ENCODE measurements at places on chromosomes 6 and 20.
A peak's percentile ranks its signal among the peaks of the same experiment; 100 is the strongest.

DNA sequence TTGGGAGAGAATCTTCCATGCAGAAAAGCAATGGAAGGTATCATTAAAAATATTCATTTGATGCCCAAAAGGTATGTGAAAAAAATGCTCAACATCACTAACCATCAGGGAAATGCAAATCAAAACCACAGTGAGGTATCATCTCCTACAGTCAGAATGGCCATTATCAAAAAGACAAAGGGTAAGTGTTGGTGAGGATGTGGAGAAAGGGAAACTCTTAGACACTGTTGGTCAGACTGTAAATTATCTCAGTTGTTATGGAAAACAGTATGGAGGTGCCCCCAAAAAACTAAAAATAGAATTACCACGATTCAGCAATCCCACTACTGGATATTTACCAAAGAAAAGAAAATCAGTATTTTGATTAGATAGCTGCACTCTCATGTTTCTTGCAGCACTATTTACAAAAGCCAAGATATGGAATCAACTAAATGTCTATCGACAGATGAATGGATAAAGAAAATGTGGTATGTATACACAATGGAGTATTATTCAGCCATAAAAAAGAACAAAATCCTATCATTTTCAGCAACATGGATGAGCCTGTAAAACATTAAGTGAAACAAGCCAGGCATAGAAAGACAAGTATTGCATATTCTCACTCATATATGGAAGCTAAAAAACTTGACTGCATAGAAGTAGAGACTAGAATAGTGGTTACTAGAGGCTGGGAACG is 84.0 kb downstream of the DTNBP1 start:
- DNase-seq, result no peak

DNA sequence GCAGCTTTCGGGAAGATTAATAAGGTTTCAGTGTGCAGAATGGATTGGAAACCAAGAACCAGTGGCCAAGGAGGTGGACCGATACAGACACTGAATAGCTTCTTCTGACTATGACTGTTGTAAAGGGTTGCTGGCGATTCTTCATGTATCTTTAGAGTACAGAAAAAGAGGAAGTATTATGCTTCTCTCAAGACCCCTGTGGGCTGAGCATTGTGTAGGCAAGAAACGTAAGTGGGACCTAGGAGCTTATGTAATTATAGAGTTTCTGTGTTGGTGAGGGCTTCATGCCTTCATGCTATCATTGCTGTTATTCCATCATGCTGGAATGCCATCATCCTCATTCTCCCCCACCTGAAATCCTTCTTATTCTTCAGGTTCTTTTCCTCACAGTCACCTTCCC is 105.4 kb upstream of the AKIRIN2 start:
- DNase-seq, result no peak

GRCh38 chr6:68502946-68503345 is 132.1 kb upstream of the ADGRB3 start:
- DNase-seq, result no peak

- DNase-seq, result no peak
Measured at GRCh38 chr6:2715737-2716136, 35.0 kb downstream of the MYLK4 start.

- no peak for DNase-seq
Measured at GRCh38 chr6:131730264-131730663, 19.4 kb upstream of the CTAGE9 start.

DNA sequence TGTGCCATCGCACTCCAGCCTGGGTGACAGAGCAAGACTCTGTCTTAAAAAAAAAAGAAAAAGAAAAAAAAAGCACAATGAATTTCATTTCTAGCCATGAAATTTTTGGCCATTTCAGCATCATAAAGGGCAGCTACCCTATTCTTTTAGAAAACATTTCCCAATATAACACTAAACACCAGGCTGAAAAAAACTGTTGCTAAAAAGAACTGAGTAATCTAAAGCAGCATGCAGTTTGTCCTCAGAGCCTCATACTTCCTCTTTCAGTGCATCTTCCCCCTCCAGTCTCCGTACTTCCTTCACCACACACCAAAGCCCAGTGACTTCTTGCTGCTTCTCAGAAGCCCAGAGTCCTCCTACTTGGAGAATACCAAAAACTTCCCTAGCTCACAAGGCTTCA is 5.6 kb upstream of the IFNGR1 start:
- peak; percentile 47 for DNase-seq

- no peak for DNase-seq
Measured at GRCh38 chr6:159461998-159462397, 231.0 kb downstream of the SOD2 start.

DNA sequence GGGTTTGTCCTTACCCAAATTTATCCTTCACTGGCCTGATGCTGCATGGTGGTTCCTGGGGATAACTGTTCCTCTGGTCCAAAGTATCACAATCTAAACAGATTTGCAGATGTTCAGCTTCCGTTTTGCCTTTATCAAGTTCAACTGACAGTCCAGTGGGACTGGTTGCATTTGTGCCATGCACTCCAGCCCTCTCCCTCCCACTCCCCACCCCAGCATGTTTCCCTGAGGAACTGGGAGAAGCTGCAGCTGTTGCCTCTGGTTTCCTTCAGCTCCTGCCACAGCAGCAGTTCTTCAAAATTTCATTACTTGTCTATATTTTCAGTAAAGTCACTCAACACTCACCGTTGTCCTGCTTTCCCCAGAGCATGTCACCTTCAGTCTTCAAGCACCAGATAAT is 39.5 kb upstream of the KIF16B start:
- DNase-seq, result no peak

GRCh38 chr20:61753316-61753942 is 312.3 kb downstream of the TAF4 start:
- DNase-seq, result no peak

- no peak for DNase-seq
Measured at GRCh38 chr20:346640-347316, at the start of gene NRSN2. Gene NRSN2 (plus strand): TSS chr20:347111. CDS start chr20:349644, 2,533 bp downstream.

DNA sequence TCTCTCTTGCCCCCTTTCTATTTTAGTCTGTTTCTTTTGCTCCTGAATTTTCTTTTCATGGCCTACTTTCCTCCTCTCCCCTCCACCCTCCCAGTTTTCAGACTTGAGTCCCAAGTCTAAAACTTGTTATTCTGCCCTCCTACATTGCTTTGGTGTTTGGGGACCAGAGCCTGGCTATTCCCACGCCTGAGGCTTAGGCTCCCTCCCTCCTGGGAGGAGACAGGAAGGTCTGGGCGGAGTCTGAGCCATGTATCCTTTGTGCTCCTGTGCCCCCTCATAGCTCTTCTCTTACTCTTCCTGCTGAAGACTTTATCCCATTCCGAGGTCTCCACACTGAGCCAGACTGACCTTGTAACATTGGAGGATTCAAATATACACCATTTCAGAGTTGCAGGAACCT is 69.5 kb downstream of the DAAM2 start:
- DNase-seq, result no peak

GRCh38 chr6:161038229-161039031 is 46.9 kb downstream of the MAP3K4 start:
- no peak for DNase-seq

- DNase-seq, result no peak
Measured at GRCh38 chr6:91273729-91274128, 686.9 kb upstream of the MAP3K7 start.

- DNase-seq, result no peak
Measured at GRCh38 chr20:3227506-3227905, 11.5 kb downstream of the SLC4A11 start.

DNA sequence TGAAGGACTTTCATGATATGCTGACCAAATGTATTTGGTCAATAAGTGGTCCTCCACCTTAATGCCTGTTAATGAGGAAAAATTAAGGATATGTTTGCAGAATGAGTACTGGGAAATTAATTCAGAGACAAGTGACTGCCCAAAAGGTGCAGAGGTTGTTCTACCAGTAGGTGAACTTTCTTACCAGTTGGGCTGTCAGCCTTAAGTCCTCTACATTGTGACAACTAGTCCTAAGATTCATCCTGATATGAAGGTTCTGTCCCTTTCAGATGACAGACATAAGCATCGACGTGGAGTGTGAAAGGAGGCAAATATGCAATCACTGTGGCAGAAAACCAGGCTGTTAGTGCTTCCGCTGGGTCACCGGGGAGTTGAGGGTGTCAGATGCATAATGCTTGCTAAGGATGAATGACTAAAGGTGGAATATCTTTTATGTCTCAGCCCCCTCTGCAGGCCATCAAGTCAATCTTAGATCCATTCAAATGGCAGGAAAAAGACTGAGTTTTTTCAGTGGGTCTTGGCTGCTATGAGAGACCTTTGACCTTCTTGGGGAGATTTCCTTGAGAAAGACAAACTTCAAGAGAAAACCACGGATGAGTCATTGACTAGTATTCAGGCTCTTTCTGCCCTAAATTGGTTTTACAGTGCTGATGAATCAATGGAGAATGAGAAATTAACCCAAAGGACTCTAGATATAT is 226.0 kb downstream of the TPBG start:
- DNase-seq, result no peak

DNA sequence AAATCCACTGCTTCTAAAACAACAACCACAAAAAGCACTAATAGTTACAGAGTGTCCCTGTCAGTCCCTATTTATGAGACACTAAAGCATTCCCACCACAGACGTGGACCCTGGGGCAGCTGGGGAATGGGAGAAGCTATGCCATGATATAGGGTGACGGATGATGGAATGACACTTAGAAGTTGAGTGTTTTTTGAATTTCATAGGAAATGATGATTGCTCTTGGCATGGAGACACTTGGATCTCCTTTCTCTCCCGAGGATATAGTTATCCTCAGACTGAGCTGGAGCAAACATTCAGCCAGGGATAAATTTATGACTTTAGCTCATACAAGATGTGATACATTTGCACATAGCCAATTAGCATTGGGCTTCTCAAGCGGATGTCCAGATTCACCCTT is 151.2 kb downstream of the EDN3 start:
- DNase-seq, result no peak

- no peak for DNase-seq
Measured at GRCh38 chr6:105855433-105855832, 230.7 kb upstream of the PRDM1 start.

DNA sequence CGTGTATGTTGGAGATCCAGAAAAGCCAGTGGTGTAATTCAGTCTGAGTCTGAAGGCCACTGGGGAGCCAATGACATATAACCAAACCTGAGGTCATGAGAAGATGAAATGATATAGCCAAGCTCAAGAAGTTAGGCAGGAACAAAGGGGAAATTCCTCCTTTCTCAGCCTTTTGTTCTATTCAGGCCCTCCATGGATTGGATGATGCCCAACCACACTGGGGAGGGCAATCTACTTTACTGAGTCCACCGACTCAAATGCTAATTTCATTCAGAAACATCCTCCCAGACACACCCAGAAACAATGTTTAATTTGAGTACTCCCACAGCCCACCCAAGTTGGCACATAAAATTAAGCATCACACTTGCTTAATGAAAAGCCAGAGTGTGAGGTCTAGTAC is 183.6 kb downstream of the GJA1 start:
- no peak for DNase-seq

DNA sequence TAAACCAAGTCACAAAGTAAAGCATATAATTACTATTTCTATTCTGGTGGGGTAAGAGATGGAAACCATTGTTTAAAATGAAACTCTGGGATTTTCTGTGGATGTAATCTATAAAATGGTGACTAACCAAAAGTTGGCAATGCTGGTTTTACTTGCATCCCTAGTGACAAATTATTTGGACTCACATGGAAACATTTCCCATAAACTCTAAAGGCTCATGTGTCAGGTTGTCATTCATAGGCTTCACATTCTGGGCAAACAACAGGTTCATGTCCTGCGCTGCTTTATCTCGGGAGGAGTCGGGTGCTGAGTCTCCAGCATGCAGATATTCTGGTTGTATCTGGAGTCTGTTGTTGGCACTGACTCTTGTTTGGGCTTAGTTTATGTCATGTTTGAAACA is 98.0 kb upstream of the SCP2D1 start:
- DNase-seq, result no peak

DNA sequence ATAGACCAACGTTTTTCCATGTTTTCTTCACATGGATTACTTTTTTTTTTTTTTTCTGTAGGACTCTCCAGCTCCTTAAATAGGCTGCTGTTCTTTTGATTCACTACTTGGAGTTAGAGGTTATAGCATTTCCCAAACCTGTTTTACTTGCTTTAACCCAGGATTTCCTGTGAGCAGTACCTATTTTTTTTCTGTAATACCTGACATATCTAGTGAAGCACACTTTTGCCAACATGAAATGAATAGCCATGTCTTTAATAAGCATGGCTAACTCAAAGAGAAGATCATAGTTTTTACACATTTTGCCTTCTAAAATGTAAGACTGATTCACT is 137.0 kb downstream of the FOXA2 start:
- no peak for DNase-seq

- peak; percentile 49 for DNase-seq
Measured at GRCh38 chr6:390914-391558, 516 bp upstream of the IRF4 start.

- DNase-seq, result no peak
Measured at GRCh38 chr6:101236709-101237108, 156.8 kb upstream of the GRIK2 start.

- DNase-seq, result no peak
Measured at GRCh38 chr20:5061213-5061612, 58.5 kb downstream of the PCNA start.

DNA sequence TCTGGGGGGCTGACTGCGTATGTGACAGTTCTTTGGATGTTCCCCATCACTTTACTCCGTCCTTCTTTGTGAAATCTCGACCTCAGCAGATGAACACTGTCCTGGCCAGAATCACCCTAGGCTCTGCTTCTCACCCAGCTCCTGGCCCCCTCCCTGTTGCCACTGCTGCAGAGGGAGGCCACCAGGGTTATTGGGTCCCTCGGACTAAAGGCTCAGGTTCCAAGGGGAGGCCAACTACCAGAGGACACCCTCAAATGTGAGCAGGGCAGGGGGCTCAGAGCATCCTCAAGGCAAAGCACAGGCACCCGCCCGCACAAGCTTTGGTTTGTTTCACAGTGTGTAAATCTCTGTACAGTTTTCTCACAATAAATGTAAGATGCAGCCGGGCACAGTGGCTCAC is 269.9 kb downstream of the UST start:
- no peak for DNase-seq

DNA sequence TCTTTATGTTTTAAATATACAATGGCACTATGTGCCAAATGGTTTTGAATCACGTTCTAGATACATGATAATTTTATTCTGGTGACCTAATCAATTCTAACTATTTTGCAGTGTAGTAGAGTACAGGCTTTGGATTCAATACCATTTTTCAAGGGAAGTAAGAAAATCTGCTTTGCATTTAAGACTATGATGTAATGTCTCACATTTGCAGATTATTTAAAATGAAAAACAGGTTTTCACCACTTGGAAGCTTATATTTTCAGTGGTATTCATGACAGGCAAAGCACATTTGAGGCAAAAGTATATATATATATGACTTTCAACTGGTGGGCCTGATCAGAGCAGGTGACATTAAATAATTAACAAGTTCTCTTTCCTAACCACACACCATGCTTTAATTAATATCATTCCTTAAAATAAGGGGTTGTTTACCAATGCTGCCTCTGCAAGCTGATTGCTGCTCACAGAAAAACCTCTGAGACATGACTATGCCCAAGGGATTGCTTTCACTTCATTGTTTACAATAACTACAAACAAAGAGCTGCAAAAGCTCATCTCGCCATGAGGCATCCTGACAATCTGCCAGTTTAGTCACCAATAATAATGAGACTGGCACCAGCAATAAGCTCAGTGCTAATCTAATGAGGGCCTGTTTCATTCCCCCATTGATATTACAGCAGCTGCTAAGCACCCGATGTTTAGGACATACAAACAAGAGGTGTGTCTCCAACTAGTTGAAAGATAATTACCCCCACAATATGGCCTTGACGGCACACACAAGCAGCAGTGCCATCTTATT is 1176.0 kb upstream of the GJE1 start:
- no peak for DNase-seq

GRCh38 chr6:57087916-57088315 is 2.1 kb upstream of the ZNF451 start:
- no peak for DNase-seq

Data from CD4-positive, alpha-beta T cell treated with Interferon alpha-2 for 1 hour (primary cell).